ENCODE measurements at places on chromosomes 3 and 15.

DNA sequence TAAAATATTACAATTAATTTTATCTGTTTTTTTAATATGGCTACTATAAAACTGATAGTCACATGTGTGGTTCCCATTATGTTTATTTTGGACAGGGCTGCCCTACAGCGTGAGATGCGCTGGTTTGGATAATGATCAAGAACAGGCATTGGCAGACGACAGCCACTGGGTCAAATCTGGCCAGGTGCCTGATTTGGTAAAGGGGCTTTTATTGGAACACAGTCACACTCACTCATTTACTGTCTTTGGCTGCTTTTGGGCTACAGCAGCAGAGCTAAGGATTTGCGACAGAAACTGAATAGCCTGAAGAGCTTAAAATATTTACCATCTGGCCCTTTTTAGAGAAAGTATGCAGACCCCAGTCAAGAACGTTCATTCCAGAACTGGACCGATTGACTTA lies 724.2 kb upstream of the CFAP20DC start:
- no peak for DNase-seq

GRCh38 chr3:151058740-151059139 lies 26.7 kb upstream of the MED12L start:
- no peak for DNase-seq

DNA sequence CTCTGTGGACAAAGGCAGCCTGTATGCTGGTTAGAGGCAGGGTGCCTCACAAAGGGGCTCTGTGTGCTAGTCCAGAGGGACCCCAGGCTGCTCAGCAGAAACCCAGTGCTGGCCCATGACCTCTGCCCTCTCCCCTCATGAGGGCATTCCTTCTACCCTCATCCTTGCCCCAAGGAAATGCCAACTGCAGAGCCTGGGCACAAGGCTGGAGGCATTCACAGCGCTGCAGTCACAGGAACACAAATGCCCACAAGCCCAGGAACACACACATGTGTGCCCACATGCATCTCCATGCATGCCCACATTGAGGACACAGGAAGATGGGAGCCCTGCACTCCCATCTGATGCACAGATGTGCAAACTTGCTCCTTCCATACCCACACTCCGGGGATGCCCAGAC lies 3.8 kb downstream of the INKA1 start:
- no peak for DNase-seq

DNA sequence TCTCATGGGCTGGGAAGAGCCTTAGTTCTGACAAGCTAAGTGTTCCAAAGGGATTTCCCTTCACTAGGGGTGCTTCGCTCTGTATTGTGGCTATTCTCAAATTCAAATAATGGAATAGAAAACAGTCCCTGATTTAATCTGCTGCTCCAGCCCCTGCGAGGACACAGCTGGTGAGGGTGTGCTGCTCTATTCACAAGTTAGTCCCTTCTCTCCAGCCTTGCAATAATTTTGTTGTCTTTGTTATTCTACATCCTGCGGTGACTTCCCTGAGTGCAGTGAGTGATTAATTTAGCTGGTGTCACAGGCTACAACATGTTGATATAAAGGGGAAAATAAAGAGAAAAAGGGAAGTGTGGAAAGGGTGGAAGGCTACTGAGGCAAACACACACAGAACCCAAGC lies 180.5 kb upstream of the VEPH1 start:
- DNase-seq: no peak

DNA sequence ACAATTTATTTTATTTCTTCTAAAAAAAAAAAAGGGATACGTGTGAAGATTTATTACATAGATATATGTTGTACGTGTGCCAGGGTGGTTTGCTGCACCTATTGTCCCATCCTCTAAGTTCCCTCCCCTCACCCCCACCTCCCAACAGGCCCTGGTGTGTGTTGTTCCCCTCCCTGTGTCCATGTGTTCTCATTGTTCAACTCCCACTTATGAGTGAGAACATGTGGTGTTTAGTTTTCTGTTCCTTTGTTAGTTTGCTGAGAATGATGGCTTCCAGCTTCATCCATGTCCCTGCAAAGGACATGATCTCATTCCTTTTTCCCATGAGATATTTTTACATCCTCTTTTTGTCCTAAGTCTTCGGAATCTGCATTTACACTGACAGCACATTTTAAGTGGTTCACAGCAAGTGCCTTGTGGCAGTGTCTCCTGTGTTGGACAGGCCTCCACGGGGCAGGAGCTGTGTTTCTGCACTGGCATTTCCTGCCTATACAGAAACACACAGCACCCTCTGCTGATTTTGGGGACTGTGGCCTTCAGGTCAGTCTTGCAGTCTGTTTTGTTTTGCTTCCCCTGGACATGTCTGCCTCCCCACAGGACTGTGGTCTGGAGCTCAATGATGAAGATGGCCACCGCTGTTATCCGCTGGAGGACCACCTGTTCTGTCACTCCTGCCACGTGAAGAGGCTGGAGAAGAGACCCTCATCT lies 12.7 kb upstream of the SACM1L start:
- DNase-seq: no peak

DNA sequence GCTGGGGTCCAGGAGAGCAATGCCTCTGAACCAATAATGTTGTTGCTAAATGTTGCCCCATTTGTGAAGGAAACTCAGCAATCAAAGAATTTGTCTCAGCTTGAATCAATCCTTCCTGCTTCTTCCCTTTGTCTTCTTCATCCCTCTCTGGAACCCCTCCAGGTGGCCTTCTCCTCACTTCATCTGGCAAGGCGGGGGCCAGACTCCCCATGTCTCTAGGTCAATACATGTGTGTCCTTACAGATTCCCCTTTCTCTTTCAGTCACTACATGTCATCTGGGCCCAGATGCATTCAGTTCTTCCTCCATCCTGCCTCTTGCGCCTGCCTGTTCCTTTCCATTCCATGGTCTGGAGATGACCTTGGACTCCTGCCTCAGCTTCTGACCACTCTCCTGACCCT lies 8.0 kb upstream of the LTF start:
- no peak for DNase-seq

DNA sequence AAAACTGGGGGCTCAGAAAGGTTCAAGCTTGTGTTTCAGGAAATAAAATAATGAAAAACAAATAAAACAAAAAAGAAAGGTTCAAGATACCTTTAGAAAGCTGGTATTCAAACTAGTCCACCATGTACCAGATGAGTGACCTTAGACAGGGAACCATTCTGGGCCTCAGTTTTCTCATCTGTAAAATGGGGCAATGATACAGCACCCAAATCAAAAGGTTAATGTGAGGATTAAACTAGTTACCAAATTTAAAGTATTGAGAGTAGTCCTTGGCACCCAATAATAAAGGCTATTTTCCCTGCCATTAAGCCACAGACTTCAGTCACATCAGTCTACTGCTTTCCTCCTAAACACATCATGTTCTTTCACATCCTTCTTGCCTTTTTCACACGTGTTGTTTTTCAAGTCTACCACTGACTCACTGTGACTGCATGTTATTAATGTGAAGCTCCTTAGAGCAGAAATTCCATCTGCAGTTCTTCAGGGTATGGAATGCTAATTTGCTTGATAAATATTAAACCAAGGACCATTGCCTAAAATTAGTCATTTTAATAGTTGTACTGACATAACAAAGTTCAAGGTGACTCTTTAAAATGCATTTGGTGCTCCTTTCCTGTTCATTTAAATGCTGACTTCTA lies 19.9 kb downstream of the TAMM41 start:
- DNase-seq: no peak

- DNase-seq: no peak
Measured at GRCh38 chr15:77506311-77507142, 85.8 kb downstream of the HMG20A start.

GRCh38 chr15:47742742-47743141 lies 25.4 kb downstream of the SEMA6D start:
- DNase-seq: no peak

- DNase-seq: no peak
Measured at GRCh38 chr3:13051581-13051980, 21.6 kb downstream of the IQSEC1 start.

- no peak for DNase-seq
Measured at GRCh38 chr15:74178326-74179100, 5.0 kb downstream of the ISLR start.

- no peak for DNase-seq
Measured at GRCh38 chr15:72281713-72282112, 9.4 kb upstream of the PARP6 start.

- DNase-seq: no peak
Measured at GRCh38 chr3:60636846-60637245, 614.4 kb downstream of the FHIT start.

GRCh38 chr3:147369231-147369630 lies 37.1 kb downstream of the ZIC4 start:
- no peak for DNase-seq

DNA sequence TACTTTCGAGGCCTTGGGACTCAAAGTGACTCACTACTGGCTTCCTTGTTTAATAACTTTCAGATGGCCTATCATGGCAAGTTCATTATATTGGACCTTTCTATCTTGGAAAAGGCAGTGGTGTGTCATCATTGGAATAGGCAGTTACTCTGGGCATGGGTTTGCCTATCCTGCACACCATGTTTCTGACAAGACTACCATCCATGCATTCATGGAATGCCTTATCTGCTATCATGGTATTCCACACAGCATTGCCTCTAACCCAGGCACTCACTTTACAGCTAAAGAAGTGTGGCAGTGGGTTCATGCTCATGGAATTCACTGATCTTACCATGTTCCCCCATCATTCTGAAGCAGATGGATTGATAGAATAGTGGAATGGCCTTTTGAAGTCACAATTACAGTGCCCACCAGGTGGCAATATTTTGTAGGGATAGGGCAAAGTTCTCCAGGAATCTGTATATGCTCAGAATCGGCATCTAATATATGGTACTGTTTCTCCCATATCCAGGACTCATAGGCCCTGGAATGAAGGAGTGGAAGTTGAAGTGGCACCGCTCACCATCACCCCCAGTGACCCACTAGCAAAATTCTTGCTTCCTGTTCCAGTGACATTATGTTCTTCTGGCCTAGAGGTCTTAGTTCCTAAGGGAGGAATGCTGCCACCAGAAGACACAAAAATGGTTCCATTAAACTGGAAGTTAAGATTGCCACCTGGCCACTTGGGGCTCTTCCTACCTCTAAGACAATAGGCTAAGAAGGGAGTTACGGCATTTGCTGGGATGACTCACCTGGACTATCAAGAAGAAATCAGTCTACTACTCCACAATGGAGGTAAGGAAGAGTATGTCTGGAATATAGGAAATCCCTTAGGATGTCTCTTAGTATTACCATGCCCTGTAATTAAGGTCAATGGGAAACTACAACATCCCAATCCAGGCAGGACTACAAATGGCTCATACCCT lies 1161.4 kb downstream of the SI start:
- no peak for DNase-seq

DNA sequence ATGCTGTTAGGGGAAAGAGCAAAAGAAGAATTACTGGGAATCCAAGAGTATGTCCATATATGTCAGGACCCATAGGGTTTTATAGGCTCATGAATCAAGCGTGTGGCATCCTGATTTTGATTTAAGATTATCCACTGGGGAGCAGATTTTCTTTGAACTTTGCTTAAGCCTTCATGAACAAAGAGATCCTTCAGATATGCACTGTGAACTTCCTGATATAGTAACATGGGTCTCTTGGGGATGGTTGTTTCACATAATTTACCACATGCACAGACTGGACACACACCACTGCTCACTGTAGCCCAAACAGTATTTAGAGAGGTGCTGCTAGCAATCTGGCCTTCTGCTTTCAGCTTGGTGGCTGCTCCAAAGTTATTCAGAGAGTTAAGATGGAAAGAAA lies 200.9 kb upstream of the ZPLD1 start:
- DNase-seq: no peak

DNA sequence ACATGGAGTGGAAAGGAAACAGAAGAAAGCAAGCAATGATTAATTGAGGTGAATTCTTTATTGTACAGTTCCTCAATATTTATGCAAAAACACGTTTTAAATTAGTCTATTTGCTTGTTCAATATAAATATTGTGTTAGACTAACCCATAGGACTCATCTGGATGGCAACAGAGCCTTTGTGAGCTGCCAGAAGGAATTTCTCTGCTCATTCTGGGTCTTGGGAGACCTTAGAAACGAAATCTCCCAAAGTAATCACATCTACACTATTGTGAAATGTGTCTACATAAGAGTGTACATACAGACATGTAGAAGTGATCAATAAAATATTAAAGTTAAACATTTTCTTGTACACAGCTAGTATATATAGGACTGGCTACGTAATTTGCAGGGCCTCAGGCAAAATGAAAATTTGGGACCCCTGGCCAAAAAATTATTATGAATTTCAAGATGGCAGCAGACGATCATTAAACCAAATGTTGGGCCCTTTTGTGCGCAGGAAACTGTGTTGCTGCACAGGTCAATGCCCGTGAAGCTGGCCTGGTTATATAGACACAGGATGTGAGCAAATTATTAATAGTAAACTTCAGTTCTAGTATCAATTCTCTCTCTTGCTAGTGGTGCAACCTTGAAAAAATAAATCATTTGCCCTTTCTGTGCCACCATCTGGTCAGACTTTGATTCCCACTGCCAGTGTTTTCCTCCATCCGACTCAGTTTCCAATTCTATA lies 83.3 kb downstream of the MINAR1 start:
- no peak for DNase-seq

DNA sequence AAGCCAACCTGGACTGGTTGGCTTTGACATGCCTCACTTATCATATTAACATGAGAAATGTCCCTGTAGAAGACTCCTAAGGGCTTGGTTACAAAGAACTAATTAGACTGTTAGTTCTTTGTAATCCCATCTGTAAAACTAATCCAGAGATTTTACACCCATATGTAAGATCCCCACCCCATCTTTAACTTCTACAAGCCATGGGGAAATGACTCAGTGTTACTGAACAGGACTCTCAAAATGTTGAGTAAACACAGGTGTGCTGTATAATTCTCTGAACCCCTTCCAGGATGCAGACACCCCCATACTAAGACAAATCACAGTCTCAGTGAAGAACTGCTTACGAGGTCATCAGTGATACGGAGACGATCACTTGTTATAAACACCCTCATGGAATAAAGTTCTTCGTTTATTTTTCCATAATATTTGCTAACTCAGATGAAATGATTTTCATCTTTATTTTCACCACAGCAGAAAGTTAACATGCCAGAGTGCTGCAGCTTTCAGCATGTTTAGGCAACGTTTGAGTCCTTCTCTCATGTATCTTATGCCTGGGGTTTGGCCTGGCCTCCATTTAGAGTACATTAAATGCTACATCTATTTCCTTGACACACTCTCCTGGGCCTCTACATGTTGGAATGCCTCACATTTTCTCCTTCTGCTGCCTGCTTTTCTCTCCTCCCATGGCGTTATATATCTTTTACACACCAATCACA lies 55.3 kb upstream of the LEKR1 start:
- DNase-seq: no peak

GRCh38 chr3:96264701-96265100 lies 549.7 kb upstream of the EPHA6 start:
- no peak for DNase-seq

GRCh38 chr3:106428565-106428994 lies 559.8 kb upstream of the CBLB start:
- no peak for DNase-seq
